AG04450 (cell line): ENCODE measurements at places on chromosomes 3 and 15.

- DNase-seq: no peak
Observed at GRCh38 chr3:20846066-20846465, 660.1 kb upstream of the SGO1 start.

- DNase-seq: no peak
Observed at GRCh38 chr3:52438579-52439425, 6.1 kb downstream of the SEMA3G start.

GRCh38 chr15:33369941-33370622, 59.3 kb downstream of the RYR3 start:
- no peak for DNase-seq

- DNase-seq: no peak
Observed at GRCh38 chr15:25850154-25851111, 12.7 kb downstream of the ATP10A start.

DNA sequence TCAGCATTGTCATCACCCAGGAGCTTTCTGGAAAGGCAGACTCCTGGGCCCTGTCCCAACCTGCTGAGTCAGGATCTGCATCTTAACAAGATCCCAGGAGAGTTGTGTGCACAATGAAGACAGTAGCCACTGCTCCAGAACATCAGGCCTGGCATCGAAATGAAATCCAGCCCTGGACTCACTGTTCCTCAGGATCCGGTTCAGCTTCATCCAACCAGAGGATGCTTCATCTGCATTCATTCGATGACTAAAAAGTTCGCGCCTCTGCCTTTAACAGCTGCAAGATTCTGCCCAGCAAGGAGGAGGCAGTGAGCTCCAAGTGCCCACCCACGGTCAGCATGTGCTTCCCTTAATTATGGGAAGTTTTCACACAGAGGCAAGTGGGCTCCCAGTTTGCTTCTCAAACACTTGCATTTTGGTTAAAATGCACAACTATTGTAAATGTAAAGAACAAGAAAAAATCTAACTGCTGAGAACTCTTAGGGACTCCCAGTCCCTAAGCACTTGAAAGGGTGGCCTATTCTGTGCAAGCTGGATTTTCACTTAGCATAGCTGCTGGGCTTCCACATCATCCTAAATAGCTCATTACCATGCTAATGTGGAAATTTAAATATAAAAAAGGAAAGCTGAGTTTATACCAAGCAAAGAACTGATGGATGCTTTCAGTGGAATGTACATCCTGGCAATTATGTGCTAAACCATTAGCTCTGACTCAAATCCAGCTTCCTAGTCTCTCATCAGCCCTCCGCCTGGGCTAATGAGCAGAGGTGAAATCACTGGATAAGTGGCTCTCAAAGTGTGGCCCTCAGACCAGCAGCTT, 25.5 kb upstream of the ESYT3 start:
- DNase-seq: no peak

DNA sequence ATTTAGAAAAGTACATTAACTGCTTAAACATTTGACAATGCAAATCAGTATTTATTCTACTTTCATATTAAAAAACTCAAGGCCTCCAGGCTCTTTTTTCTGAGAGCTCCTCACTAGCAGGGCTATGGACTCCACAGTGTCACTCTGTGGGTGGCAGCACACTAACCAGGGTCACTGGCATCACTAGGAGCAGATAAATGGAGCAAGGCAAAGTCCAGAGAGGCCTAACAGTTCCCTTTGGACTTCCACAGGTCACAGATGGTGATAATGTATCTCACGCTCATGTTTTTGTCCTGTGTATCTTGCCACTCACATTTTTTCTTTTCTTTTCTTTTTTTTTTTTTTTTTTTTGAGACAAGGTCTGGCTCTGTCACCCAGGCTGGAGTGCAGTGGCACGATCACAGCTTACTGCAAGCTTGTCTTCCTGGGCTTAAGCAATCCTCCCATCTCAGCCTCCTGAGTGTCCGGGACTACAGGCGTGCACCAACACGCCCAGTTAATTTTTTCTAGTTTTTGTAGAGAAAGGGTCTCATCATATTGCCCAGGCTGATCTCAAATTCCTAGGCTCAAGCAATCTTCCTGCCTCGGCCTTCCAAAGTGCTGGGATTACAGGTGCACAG, 7.8 kb downstream of the SPG21 start:
- DNase-seq: no peak

GRCh38 chr3:15903759-15904720, 106.3 kb upstream of the ANKRD28 start:
- DNase-seq: no peak

GRCh38 chr3:8525893-8526292, 24.3 kb downstream of the LMCD1 start:
- DNase-seq: no peak

- no peak for DNase-seq
Observed at GRCh38 chr3:114071786-114072185, 15.2 kb downstream of the QTRT2 start.

- DNase-seq: no peak
Observed at GRCh38 chr3:100972867-100973266, 20.4 kb downstream of the ABI3BP start.
